Femur (tissue), 1 donor: ENCODE measurements at places on chromosomes 6 and 20.

DNA sequence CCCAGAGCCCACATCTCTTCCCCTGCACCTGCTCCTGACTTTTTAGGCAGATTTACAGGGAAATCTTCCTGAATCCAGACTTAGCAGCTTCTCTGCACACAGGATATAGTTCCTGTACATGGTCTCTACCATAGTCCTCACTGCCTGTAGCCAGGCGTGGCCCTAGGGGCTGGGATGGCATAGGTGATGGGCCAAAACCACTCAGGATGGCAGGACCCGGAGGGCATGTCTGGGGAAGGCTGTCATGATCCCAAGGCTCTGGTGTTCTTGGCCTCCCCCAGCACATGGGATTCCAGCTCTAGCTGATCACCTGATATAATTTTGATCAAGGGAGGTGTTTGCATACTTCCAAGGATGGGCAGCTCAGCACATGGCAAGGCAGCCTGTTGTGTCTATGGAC, 58.0 kb downstream of the TOX2 start:
- no peak for DNase-seq

- no peak for DNase-seq
Observed at GRCh38 chr20:63466250-63466825, 6.1 kb downstream of the KCNQ2 start.

DNA sequence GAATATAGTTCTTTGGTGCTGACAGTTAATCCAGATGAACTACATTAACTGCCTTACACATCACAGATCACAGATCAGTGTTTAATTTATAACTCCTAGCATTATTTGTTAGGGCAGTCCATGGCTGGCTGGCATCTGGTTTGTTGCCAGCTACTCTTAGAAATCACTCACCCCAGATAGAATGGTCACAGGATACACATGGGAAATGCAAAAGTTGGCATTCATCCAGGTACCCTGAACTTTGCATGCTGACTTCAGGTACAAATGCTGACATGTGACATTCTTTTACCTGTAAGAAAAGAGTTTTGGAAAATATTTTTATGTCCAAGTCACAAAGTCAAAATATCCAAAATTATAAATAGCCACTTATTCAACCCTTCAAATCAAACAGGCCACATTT, 20.2 kb downstream of the FBXL4 start:
- no peak for DNase-seq

- no peak for DNase-seq
Observed at GRCh38 chr6:146770275-146770964, 171.6 kb downstream of the ADGB start.

- no peak for DNase-seq
Observed at GRCh38 chr6:137305691-137306090, 86.5 kb upstream of the IFNGR1 start.

DNA sequence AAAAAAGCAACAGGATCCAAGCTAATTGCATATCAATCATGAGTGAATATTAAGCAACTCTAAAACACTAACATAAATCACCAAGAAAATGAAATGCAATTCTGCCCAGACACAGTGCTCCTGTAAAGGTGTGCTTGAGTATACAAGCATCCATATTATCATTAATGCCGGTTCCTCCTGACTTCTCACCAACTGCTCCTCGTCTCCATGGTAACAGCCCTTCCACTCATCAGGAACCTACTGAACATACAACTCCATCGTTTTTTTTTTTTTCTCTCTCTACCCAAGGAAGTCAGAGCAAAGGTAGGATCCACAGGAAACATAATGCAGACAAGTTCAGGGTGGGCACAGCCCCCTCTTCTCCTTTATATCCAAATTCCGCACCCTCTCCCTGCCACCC, 12.4 kb downstream of the GABBR1 start:
- no peak for DNase-seq

- DNase-seq, result no peak
Observed at GRCh38 chr6:18400831-18401446, 13.8 kb downstream of the RNF144B start.

GRCh38 chr6:2235777-2236495, 9.5 kb downstream of the GMDS start:
- DNase-seq, result no peak

DNA sequence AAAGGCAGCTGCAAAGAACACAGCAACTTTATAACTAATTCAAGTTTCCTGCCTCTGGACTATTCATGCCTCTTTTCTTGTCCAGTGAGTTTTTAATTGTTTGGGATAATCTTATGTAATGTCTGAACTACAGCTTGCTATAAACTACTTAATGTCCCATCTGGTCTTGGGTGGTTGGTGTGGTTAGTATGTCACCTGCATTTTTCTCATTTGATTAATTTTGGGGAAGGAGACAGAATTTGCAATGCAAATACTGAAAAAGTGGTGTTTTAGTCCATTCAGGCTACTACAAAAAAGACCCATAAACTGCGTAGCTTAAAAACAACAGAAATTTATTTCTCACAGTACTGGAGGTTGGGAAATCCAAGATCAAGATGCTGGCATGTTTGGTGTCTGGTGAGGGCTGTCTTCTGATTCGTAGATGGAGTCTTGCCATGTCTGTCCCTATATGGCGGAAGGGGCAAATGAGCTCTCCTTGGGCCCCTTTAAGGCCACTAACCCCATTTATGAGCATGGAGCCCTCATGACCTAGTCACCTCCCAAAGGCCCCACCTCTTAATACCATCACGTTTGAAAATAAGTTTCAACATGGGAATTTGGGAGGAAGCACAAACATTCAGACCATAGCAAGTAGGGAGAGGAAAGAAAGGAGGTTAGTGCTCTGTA, 22.4 kb downstream of the RNF8 start:
- DNase-seq, result no peak

DNA sequence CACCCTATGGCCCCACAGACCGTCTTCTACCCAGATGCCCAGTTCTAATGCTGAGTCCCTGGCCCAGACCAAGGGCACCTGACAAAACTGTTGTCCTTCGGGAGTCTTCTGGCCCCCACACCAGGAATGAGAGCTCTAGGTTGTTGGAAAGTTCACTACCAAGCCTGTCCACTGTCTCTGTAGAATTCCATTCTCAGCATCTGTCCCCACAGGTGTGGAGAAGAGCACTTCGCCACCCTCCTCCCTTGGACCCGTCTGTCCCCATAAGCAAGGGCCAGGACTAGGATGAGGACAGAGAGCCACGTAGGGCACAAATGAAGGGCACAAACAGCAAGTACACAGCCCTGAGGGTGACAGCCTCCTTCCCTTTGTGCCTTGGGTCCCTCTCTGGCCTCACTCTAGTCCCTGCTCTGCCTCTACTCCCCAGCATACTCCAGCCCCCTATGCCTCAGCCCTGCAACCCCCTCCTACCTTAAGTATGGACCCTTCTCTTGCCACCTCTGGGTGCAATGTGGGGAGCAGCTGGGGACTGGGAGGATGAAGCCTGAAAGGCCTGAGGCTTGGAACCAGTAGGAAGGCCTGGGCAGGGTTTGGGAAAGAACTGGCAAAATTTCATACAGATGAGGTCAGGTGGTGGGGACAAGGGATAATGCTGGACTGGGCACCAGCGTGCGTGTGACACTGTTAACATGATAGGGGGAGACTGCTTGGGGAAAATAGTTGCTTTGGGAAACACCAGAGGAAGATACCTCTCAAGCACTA, 4.3 kb downstream of the LZTS3 start:
- no peak for DNase-seq

DNA sequence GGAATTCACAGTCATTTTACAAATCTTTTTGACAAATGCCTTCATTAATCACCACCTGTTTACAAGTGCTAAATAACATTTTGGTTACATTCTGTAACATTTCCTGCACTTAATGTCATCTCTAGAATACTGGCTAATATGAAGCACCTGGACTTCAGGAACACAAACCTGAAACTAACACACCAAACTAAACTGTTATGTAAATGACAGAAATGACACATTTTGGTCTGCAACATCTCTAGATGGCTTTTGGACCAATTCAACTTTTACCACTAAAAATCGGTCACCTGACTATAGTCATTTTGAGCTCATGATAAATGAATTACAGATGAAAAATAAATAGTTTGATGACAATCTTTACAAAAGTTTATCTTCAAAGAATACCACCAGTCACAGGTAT, 80.6 kb downstream of the ATG5 start:
- DNase-seq, result no peak

GRCh38 chr6:14796974-14797762, 448.7 kb upstream of the JARID2 start:
- no peak for DNase-seq

- peak; percentile 50 for DNase-seq
Observed at GRCh38 chr6:139925894-139926641, 551.6 kb upstream of the CITED2 start.

DNA sequence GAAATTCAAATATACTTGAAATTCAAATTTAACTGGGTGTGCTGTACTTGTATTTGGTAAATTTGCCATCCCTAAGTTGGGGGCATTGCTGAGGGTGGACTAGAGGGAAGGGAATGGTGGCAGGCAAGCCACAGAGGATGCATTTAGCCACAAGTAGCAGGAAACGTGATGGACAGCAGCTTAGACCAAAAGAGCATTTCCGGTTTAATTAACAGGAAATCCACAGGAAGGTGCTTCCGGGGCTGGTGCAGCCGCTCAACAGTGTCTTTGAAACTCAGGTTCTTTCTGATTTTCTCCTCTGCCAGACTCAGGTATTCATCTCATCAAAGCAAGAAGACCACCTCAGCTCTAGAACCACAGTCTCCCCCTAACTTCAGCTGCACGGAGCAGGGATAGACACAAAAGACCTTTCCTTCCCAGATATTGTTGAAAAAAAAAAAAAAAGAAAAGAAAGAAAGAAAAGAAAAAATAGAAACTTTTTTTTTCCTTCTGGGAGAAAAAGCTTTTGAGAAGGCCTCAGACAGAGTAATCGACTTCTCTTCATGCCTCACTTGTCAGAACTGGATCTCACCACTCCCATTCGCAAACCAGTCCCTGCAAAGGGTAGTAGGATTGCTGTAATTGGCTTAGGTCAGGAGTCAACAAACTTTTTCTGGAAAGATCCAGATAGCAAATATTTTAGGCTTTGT, 8.0 kb upstream of the BCAS1 start:
- DNase-seq, result no peak

GRCh38 chr6:111614833-111615582, 9.3 kb upstream of the TRAF3IP2 start:
- DNase-seq, result no peak

GRCh38 chr20:36155991-36156390, 1.5 kb downstream of the EPB41L1 start:
- DNase-seq, result no peak

DNA sequence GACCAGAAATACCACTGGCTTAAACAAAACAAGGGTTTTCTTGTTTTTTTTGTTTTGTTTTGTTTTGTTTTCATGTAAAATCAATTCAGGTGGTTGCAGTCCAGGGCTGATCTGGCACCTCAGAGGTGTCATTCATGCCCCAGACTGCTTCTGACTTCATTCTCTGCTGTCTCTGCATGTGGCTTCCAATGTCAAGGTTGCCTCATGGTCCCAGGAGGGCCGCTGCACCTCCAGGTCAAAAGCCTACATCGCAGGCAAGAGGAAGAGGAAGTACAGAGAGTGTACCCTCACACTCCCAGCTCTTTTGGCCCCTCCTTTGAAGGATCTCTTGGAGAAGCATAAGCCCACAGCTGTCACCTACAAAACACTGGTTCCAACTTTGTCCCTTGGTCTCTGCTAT, 1.4 kb upstream of the BTN3A1 start:
- no peak for DNase-seq

DNA sequence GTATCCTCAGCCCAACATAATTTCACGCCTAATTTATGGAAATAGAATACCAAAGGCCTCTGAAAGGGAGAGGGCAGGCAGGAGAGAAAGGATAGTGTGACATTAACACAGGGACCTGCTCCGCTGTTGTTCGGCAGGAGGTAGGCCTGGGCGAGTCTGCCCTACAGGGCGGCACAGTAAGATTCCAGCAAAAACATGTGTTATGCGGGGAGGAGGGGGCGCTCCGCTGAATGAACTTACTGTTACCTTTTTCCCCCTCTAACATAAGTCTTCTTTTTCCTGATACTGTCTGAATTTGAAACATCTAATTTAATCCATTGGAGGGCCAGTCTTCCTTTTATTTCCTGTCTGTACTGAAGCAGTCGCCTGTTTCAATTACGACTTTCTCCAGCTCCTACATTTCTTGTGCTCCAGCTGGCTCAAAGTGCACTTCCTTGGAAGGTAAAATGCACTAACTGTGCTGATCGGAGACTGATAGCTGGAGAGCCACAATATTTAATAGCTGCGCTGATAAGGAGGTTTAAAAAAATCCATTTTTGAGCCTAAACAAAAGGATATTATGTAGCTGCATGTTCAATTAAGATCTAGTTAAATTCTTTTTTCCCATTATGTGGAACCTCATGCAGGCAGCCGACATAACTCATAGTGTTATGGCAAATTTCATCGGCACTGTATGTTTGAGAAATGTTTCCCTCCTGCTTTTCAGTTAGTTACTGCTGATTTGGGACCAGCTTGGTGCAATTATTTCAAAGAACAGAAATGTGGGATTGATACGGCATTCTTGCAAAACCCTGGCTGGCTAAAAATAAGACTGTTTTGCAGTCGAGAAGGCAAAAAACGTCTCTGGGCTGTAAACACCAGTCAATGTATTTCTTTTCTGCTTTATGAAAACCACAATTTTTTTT, 193.0 kb downstream of the FOXC1 start:
- no peak for DNase-seq

GRCh38 chr6:136654086-136654485, 103.9 kb upstream of the MAP7 start:
- DNase-seq, result no peak
